Sciatic nerve (tissue), 2 donors: ENCODE measurements at places on chromosomes 3 and 15. TPM values are rescaled to one million over a fixed set of nuclear protein-coding genes. Genes with fewer than 3 reads are reported as not detected.
A peak's percentile ranks its signal among the peaks of the same experiment; 100 is the strongest.

DNA sequence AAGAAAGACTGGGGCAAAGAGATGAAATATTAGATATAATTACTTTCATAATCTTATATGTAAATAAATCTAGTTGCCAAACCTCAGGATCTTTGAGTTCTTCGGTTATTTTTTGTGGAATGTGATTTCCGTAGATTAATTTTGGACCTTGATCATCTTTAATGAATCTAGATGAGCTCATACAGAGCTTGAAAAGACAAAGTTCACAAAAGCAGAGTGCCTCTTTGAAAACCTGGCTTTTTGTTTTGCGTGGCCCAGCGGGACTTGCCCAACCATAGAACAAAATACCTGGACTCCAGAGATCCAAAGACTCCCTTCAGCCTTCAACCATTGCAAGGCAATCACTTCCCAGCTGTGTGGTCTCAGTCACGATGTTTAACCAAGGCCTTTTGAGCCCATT, 54.8 kb upstream of the CHST2 start:
- DNase-seq: no peak

DNA sequence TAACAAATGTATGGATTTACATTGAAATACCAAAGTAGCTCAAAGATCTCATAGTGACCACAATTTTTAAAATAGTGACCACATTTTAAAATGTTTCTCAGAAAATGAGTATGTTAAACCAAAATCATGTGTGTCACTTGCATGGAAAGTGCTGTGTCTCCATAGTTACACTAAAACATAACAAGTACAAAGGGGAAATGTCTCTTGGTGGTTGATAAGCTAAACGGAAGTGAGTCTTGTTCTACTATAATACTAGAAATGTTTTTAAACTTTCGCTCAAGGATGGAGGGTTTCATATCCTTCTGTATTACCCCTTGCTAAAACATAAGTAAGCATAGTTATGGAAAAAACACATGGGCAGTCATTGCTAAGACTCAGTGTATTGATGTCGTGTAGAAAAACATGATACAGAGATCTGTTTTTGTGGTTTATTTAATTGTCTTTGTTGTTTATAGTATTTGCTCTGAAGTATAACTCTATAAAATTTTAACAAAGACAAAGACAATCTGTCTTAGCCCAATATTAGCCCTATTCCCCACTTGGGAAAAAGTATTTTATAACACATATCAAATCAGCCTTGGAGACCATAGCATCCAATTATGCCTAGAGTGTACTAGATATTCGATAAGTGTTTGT, 27.0 kb upstream of the DENND4A start:
- DNase-seq: no peak

DNA sequence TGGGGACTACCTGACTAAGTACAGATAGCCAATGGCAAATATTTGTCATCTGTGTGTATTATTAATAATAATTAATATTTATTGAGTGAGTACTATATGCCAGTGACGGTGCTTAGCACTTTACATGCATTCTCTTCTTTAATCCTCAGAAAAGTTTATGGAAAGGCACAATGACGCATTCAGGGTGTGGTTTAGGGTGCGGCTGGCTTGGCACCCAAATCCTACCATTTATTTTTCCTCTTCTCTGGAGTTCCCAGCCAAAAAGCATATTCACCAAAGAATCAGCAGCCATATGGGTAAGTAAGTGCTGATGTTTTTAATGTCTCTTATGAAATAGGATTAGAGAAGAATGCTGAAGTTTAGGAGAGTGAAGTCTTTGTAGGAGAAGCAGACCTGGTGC, 140.4 kb upstream of the TP63 start:
- DNase-seq: no peak

- no peak for DNase-seq
Observed at GRCh38 chr3:106183762-106184391, 315.1 kb upstream of the CBLB start.

- no peak for DNase-seq
Observed at GRCh38 chr15:25793354-25794050, 69.6 kb downstream of the ATP10A start.

- DNase-seq: no peak
Observed at GRCh38 chr3:186365202-186365974, 3.4 kb upstream of the DGKG start.

GRCh38 chr3:185075547-185075946, 77.3 kb downstream of the C3orf70 start:
- no peak for DNase-seq

DNA sequence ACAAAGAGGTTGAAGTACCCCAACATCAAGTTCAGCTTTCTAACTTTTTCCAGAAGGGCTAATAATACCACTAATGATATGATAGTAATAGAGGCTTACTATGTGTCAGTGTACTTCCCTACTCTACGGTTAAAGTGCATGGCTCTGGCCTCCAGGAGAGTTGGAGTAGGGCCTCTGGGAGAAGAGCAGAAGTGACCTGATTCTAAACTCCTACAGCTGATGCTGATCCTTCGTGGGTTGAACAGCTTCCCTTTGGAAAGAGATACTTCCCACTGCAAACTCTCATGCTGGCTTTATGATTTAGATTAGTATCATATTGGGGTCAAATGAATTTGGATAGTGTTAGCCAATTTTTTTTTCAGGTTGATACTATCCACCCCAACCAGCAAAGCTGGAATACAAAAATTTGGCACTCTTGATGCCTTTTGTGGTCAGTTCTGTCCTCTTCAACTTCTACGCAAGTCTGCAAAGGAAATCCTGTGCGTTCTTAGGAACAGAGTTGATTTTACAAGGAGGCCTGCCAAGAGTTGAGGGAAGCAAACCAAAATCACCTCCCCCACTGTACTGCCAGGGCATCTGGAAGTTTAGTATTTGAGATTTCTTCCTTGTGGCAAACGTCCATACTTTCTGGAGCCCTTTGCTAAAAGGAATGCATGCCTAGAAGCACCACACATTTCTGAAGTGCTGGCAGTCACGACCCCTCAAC, 17.8 kb downstream of the TMEM212 start:
- no peak for DNase-seq

DNA sequence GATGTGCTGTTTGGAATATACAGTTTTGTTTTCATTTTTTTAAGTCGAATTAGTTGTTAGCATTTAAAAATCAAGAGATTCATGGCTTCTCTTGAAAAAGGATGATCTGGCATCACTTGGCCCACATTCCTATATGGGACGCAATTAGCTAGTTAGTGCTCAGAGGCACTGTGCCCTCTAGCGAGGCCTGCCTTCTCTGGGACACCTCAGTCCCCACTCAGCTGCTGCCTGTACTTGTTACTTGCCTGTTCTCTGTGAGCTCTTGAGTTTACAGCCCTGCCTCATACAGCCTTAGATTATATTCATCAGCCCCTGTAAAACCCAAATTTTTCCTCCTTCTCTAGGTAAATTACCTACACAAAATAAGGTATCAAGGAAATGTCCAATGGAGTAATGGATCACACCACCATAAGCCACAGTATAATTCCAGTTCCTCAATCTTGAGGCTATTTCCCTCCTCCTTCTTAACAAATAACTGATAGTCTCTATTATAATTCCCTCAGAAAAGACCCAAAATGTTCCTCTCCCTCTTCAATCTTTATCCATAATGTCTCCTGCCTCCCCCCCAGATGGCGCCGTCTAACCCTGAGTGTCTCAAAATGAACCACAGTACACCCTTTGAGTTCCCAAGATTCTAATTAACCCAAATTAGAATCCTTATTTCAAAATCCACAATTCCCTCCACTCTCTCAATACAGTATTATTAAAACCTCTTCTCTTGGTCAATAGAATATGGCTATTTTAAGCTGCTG, 2.7 kb downstream of the ZMAT3 start:
- no peak for DNase-seq

The RGMA gene
- total RNA-seq: 47.1 TPM

GRCh38 chr3:184042617-184043016, 10.2 kb upstream of the HTR3C start:
- no peak for DNase-seq

GRCh38 chr3:37024820-37025405, 31.6 kb downstream of the MLH1 start:
- DNase-seq: no peak

The TMEM266 gene
- total RNA-seq: 0.22 TPM

The ENTPD3 gene
- 1.6 TPM for total RNA-seq

GRCh38 chr3:38084334-38085310, 45.6 kb downstream of the DLEC1 start:
- DNase-seq: no peak

- DNase-seq: no peak
Observed at GRCh38 chr15:89393056-89393455, 58.4 kb upstream of the POLG start.

The PRTG gene
- total RNA-seq: 4.9 TPM

GRCh38 chr15:48855501-48856440, 22.2 kb upstream of the EID1 start:
- no peak for DNase-seq

DNA sequence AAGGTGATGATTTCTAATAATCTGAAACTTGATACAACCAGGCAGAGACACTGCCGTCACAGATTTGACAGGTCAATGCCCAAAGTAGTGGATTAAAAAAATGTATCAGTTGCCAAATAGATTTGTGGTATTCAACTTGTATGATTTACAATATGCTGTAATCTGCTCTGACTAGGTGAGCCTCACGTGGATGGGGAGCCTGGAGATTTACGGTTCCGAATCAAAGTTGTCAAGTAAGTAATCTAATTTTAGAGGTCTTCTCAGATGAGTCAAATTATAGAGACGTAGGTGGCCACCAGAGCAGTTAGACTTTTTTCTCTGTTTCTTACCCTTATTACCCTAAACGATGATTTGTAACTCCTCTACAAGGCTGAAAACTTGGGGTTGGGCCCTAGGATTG, 12.0 kb downstream of the DNAJB11 start:
- no peak for DNase-seq

The GOLGA8G gene
- not detected for total RNA-seq

GRCh38 chr15:100457201-100457600, 71.5 kb downstream of the CERS3 start:
- DNase-seq: no peak

DNA sequence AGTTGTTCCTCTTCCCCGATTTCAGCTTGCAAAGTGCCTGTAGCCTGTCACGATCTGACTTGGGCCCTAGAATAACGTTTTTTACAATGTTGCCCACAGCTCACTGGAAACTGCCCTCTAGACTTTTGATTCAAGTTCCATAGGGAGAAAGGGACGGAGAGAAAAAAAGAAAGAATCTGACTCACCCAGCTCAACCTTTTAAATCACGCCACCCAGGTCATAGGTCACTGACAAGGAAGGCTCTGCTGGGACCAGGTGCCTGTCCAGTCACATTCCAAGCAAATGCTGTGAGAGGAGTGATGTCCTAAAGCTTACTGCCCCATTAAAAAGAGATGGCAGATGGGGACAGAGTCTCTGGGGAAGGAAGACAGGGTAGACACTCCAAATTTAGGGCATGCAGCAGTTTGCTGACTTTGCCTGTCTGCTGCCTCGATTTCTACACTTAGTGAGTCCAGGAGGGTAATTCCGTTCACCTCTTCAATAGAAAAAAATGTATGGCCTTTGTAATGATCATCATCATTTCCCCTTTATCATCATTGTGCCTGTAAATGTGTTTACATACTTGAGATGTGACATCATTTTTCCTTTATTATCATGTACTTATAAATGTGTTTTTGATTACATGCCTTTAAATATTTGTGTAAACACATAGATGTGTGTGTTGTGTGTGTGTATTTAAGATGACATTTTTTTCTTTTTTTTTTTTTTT, 8.4 kb upstream of the MYO1E start:
- DNase-seq: no peak

GRCh38 chr15:33101036-33101435, 93.5 kb downstream of the FMN1 start:
- no peak for DNase-seq

GRCh38 chr3:31439890-31440750, 92.6 kb upstream of the STT3B start:
- DNase-seq: no peak

- DNase-seq: peak; percentile 74
Observed at GRCh38 chr3:34260271-34261000, 462.0 kb downstream of the PDCD6IP start.

- DNase-seq: no peak
Observed at GRCh38 chr15:62983956-62984355, 58.6 kb upstream of the TPM1 start.

GRCh38 chr3:139307601-139308555, 35.9 kb upstream of the MRPS22 start:
- no peak for DNase-seq

- DNase-seq: no peak
Observed at GRCh38 chr3:183494341-183494740, 61.2 kb downstream of the KLHL6 start.

DNA sequence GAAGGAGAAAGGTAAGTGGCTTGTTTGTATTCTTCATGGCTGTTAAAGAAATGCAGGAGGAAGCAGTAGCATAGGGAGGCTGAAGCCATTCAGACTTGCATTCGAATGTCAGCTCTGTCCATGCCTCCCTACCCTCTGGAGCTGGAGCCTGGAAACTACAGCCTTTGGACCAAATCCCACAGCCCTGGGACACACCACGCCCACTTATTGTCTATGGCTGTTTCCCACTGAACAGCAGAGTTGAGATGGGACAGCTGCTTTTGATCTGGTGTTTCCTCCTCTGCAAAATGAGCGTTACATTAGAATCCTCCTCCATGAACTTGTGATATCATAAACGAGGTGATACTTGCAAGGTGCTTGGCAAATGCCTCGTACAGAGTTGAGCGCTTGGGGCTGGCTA, 3.6 kb downstream of the FAM107A start:
- DNase-seq: no peak

The ADCY5 gene
- total RNA-seq: 16.8 TPM

The AADACL2 gene
- not detected for total RNA-seq

GRCh38 chr15:91839867-91840266, 13.6 kb upstream of the SLCO3A1 start:
- no peak for DNase-seq

- no peak for DNase-seq
Observed at GRCh38 chr3:74268753-74269152, 345.7 kb downstream of the CNTN3 start.

DNA sequence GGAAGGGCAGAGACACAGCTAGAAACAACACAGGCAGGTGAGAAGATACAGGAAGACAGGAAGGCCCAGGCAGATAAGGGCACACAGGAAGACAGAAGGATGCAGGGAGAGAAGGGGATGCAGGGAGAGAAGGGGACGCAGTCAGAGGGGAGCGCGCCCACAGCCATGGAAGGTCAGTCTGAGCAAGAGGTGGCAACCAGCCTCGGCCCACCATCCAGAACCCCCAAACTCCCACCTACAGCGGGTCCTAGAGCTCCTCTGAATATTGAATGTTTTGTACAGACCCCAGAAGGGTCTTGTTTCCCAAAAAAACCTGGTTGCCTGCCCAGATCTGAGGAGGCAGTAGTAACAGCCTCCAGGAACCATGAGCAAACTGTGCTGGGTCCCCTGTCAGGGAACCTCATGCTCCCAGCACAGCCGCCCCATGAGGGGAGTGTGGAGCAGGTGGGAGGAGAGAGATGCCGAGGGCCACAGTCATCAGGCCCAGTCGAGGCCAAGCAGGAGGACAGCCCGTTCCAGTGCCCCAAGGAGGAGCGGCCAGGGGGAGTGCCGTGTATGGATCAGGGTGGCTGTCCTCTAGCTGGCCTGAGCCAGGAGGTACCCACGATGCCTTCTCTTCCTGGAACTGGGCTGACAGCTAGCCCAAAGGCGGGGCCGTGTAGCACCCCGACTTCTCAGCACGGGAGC, 27.6 kb upstream of the SLC28A1 start:
- no peak for DNase-seq

GRCh38 chr3:5221701-5222100, 34.2 kb downstream of the EDEM1 start:
- DNase-seq: no peak
